Activated CD8-positive, alpha-beta T cell treated with anti-CD3 and anti-CD28 coated beads, Interleukin-2, amount 10 ng/mL, durations not matched to agents 7 days and 5 days (primary cell): ENCODE measurements at places on chromosomes 4 and X.

DNA sequence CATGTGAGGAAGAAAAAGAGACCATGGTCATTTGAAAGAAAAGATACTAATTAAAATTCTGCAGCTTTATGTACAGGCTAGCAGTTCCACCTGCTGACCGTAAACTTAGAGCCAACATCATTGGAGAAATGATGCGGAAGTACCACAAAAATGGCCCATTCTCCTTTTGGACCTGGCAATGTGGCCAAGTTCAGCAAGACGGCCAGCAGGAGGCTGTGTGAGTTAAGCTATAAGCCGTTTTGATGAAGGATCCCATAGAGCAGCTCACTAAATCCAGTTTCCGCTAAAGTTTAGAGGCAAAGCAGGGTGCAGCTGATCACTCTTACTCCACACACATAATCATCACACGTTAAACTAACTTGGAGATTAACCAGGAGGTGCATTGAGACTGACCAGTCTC is 133.8 kb downstream of the LDB2 start:
- DNase-seq, result no peak

- no peak for DNase-seq
These were observed 35.3 kb upstream of the TENM3 start for GRCh38 chr4:182207830-182208396.

DNA sequence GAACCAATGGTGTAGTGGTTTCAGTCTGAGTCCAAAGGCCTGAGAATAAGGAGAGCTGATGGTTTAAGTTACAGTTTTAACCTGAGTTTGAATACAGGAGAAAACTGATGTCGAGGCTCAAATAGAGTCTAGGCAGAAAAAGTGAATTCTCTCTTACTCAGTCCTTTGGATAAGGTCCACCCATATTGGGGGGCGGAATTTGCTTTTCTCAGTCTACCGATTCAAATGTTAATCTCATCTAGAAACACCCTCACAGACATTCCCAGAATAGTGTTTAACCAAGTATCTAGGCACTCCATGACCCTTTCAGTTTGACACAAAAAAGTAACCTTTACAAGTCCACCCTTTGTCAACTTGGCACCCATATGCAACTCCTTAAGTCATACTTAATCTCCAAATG is 216.0 kb downstream of the GRID2 start:
- no peak for DNase-seq

GRCh38 chrX:102067966-102068723 is 57.3 kb upstream of the TCEAL2 start:
- DNase-seq, result peak; percentile 21

DNA sequence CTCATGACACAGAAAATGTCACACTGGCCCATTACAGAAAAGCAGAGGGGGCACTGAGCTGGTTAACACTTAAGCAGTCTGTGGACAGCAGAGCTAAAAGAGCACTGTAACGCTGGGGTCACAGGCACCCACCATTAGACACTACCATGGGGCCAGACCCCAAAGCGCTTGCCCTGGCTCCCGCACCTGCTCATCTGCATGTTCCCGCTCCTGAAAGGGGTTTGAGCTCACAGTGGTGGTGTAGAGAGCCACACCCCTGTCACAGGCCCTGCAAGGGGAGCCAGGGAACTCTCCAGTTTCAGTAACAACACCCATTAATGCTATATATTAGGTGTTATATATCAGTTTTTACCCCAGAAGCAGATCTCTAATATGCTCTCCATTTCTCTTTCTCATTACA is 187.0 kb downstream of the ANKRD50 start:
- DNase-seq, result no peak

- no peak for DNase-seq
These were observed 51.1 kb downstream of the DMD start for GRCh38 chrX:33160273-33160672.

GRCh38 chr4:66017671-66018070 is 347.4 kb upstream of the EPHA5 start:
- DNase-seq, result no peak

DNA sequence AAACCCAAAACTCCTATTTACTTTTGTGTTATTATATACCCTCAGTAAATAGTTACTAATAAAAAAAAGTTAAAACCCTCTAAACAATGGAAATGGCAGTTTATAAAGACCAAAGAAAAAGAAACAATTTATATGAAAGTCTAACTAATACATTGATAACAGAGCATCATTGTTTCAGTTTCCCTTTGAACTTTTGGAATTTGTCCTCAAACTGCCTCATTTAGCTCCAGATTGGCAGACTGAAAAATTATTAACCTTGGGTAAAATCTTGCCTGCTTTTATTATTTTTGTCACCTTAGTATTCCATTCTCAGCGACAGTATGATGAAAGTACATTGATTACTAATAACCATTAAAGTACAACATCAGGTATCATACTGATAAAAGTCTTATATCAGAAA is 124.0 kb downstream of the PDE5A start:
- no peak for DNase-seq

GRCh38 chr4:24881508-24882196 is 31.2 kb downstream of the CCDC149 start:
- DNase-seq, result no peak

DNA sequence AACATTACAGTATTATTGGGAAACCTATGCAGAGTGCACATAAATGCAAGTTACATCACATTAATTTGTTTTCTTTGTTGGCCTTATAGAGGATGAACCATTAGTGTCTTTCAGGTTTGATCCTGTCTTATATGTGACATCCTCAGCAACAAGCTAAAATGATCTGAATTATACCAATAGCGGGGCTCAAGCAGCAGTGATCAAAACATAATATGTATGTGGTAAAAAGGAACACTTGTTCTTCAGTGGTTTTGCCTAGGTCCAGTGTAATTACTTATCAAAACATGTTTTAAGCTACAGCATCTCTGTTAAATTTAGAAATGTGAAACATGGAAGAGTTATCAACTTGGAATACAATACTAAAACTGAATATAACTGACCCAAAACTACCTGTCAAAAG is 9.1 kb downstream of the TAF9B start:
- no peak for DNase-seq

GRCh38 chrX:150486011-150486410 is 82.4 kb upstream of the MTM1 start:
- DNase-seq, result peak; percentile 57

- DNase-seq, result no peak
These were observed 59.0 kb upstream of the C1QTNF7 start for GRCh38 chr4:15368856-15369255.

- DNase-seq, result no peak
These were observed 123.6 kb upstream of the TET2 start for GRCh38 chr4:105022811-105023667.

- DNase-seq, result no peak
These were observed 90.2 kb downstream of the CXCL13 start for GRCh38 chr4:77695774-77696173.

GRCh38 chrX:33434256-33435092 is 223.1 kb upstream of the DMD start:
- DNase-seq, result peak; percentile 31

DNA sequence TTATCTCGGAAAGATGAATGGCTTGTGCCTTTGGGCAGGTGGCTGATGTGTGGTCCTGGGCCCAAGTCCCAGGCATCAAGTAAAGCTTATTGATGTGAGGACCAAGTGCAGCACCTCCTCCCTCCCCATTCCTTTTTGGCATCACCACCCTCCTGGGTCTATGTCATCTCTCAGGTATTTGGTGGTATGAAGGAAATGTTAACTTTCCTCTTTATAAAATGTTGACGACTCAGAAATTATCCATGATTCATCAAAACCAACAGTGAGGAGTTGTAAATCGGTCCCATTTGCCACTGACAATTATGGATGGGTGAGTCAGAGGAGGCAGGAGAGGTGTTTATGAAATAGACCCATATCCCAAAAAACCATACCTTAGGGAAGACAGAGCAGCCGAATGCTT is 229.4 kb upstream of the GATB start:
- no peak for DNase-seq

- DNase-seq, result no peak
These were observed at the start of gene SOX3 for GRCh38 chrX:140504371-140505324. SOX3 (minus strand) TSS chrX:140505069; CDS start chrX:140505060, 9 bp downstream.

DNA sequence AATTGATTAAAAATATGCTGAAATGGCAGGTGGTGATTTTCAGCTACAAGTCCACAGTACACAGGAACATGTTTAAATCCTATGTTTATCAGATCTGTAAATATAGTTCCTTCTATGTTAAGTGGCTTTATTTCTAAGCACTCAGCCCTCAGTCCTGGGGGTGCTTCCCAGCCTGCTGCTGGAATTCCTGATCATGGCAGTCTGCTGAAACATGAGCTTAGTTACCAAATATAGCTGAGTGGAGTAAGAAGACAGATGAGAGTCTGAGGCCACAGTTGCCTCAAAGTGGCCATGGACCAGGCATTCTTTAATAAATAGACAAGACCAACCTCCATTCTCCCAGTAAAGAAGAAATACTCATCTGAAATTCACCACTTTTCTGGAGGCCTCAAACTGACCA is 17.1 kb upstream of the DDX60 start:
- DNase-seq, result no peak

- DNase-seq, result no peak
These were observed 2.4 kb upstream of the L1CAM start for GRCh38 chrX:153888344-153888743.

GRCh38 chr4:155866177-155866576 is at the start of gene ASIC5:
ASIC5 (minus strand) TSS chr4:155866277; CDS start chr4:155866226, 51 bp downstream.
- no peak for DNase-seq

GRCh38 chrX:8272821-8273220 is 101.8 kb upstream of the VCX2 start:
- DNase-seq, result no peak

GRCh38 chr4:174716986-174717770 is 111.9 kb downstream of the GLRA3 start:
- DNase-seq, result no peak

- DNase-seq, result no peak
These were observed 389.7 kb downstream of the SPRY1 start for GRCh38 chr4:123786163-123786915.

- no peak for DNase-seq
These were observed 37.6 kb upstream of the HPGD start for GRCh38 chr4:174559894-174560293.

GRCh38 chr4:31573554-31573953 is 853.4 kb downstream of the PCDH7 start:
- DNase-seq, result no peak

DNA sequence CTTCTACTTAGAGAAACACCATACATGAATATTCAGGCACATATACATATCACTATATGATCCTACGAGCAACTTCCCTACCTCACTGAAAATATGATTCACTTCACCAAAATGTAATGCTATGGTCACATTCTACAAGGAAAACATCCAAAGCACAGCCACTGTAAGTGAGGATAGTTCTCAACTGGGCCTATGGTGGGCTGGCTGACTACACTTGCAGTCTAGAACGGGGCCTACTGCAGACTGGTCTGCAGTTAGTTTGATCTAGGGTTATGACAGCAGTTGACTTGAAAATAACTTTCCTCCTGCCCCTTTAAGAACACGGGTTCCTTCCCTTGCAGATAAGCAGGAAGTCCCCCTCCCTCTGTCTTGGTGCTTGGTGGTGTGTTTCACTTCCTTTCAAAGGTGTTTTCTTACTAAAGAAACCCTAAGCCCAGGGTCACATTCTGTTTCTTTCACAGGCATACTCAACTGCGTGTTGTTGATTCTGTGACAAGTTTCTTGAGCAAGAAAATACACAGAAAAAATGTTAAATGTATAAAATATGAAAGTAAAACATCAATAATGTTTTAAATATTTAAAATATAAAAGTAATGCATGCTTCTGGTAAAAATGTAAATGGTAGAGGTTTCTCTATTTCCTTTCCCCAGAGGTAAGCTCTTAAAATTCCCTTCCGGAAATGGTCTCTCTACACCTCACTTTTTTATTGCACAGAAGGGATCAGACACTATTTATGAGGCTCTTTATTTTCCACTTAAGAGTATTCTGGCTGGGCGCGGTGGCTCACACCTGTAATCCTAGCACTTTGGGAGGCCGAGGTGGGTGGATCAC is 18.0 kb upstream of the TMSB4X start:
- peak; percentile 78 for DNase-seq

DNA sequence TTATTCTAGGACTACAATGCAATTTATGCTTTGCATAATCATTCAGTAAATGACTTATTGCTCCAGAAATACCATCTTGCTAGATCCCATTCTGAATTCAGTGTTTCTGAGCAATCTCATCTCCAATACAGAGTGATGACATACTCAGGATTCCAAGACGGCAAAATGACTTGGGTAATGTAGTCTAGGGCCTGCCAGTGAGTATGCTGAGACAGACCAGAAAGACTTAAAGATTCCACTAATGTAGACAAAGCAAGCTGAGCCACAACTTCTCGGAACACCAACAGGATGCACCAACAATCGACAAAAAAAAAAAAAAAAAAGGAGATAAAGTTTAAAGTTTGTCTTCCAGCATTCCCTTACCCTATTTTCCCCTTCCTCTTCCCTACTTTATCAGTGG is 919 bp upstream of the SEC24B start:
- no peak for DNase-seq

DNA sequence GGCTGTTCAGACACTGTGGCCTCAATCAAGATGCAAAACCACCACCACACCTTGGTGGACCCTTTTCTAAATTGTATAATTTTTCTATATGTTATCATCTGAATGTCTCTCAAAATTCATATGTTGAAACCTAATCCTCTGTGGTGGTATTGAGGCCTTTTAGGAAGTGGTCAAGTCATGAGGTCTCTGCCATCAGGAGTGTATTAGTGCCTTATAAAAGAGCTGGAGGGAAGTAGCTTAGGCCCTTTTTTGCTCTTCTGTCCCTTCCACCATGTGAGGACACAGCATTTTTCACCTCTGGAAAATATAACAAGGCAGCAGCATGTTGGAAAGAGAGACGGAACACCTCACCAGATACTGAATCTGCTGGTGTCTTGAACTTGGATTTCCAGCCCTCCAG is 30.5 kb upstream of the DKK2 start:
- DNase-seq, result no peak

DNA sequence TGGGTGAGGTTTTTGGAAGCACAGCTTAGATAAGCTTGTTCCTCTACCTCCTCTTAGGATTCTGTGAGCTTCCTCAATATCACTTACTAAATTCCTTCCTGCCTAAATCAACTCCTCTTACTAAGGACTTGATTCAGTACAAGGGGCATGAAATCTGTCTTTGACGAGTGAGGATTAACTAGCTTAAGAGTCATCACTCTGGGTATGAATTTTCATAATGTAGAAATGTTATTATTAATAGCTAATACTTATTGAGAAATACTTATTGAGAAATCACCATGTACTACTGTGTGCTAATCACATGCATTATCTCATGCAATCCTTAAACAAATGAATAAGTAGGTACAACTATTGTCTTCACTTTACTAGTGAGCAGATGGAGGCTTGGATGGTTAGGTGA is 28.6 kb downstream of the TRPC3 start:
- DNase-seq, result no peak

DNA sequence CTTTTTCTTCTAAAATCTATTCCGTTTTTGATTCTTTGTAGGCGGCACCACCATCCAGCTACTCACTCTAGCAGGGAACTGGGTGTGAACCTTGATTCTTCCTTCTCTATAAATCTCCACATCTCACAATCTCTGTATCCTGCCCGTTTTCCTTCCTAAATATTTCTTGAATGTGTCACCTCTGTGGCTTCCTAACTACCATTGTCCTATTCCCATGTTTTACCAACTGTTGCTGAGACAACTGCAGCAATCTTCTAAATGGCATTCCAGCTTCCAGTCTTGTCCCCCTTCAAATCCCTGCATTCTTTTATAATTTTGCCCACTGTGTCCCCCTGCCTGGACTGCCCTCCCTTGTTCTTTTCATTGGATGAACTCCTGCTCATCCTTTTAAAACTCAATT is 641.3 kb downstream of the RPA4 start:
- no peak for DNase-seq

GRCh38 chrX:19683358-19683757 is 168.1 kb upstream of the MAP3K15 start:
- DNase-seq, result no peak

GRCh38 chr4:70654605-70655011 is 11.7 kb downstream of the JCHAIN start:
- no peak for DNase-seq
